WTC11 (cell line): ENCODE measurements at places on chromosomes 2 and 18. TPM values are rescaled to one million over a fixed set of nuclear protein-coding genes. Genes with fewer than 3 reads are reported as not detected.

- DNase-seq, result no peak
- peaks cover 13% of the 10 kb centered on the region for H3K36me3 ChIP-seq
- no peak overlapping the region for H3K27ac ChIP-seq
- no peaks in the 10 kb centered on the region; the same call in 1 of the 2 replicates for H3K27me3 ChIP-seq
These were observed 15.1 kb upstream of the DARS1 start for GRCh38 chr2:136000502-136000901.

DNA sequence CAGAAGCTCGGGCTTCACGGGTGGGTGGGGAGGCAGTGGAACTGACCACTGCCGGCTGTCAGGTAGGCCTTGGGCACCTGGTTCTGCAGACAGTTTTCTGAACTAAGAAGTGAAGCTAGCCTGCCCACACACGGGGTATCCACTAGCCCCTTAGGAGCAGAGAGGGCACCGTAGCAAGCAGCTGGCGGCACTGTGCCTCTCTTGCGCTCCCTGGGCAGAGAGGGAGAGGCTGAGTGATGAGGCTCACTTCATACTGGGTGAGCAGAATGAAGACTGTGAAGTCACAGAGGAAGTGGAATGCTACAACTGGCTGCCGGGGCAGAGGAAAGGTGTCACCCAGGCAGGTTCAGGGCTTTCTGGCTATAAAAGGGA lies 753 bp downstream of the ITPRIPL1 start:
- H3K27ac ChIP-seq, result no peak overlapping the region
- peaks cover 17% of the 10 kb centered on the region for H3K4me1 ChIP-seq
- DNase-seq, result no peak

- no peaks in the 10 kb centered on the region for H3K27me3 ChIP-seq
- DNase-seq, result no peak
- H3K27ac ChIP-seq, result no peak overlapping the region
- H3K4me1 ChIP-seq, result no peaks in the 10 kb centered on the region
- H3K4me3 ChIP-seq, result no peak overlapping the region
These were observed 1.7 kb downstream of the IL1RL1 start for GRCh38 chr2:102313025-102313424.

- DNase-seq, result no peak
- H3K27ac ChIP-seq, result no peak overlapping the region
- no peaks in the 10 kb centered on the region; the same call in 1 of the 2 replicates for H3K27me3 ChIP-seq
- H3K36me3 ChIP-seq, result no peaks in the 10 kb centered on the region
These were observed 81.9 kb upstream of the MYCN start for GRCh38 chr2:15858466-15858865.

GRCh38 chr2:176804392-176804791 lies 408.2 kb upstream of the HNRNPA3 start:
- H3K4me3 ChIP-seq, result no peak overlapping the region
- no peaks in the 10 kb centered on the region for H3K4me1 ChIP-seq
- H3K27ac ChIP-seq, result no peak overlapping the region
- no peaks in the 10 kb centered on the region for H3K36me3 ChIP-seq
- no peak for DNase-seq

- H3K27me3 ChIP-seq, result no peaks in the 10 kb centered on the region
- H3K27ac ChIP-seq, result no peak overlapping the region
- no peak for DNase-seq
- peaks cover 19% of the 10 kb centered on the region for H3K4me1 ChIP-seq
These were observed 515.3 kb upstream of the DCC start for GRCh38 chr18:51824746-51825145.

GRCh38 chr2:74292751-74293150 lies 50.5 kb downstream of the SLC4A5 start:
- no peaks in the 10 kb centered on the region for H3K4me1 ChIP-seq
- H3K27me3 ChIP-seq, result peaks cover 5% of the 10 kb centered on the region
- DNase-seq, result no peak
- H3K36me3 ChIP-seq, result no peaks in the 10 kb centered on the region

DNA sequence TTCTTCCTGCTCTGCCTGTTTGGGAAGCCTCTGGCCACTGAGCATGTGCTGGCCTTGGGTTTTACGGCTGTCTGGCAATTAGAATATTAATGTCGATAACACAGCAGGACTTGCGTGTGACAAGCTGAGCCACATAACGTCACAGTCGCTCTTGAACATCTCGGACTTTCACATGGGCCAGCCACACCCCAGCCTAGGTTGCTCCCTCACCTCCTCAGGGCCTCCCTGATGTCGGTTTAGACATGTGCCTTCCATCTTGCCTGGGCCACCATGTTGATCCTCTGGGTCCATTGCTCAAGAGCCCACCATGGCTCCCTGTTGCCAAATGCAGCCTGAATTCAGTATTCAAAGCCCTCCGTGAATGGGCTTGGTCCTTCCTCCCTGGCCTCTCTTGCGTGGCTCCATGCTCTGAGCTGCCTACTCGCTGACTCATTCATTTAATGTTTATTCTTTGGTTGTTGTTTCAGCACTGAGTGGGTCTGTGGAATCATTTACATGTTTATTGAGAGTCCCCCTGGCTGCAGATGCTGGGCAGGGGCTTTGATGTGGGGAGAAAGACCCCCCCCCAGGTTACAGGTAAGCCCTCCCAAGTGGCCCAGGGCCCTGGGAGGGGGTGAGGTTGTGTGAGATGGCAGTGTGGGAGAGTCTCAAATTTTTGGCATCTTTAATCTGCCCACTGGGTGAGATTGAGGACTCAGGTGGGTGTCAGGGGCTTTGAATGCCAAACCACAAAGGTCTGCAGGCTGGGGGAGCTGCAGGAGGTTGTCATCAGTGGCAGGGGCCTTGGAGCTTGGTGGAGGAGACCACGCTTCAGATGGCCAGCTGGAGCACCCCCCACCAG lies 62.0 kb downstream of the ODC1 start:
- H3K27me3 ChIP-seq, result no peaks in the 10 kb centered on the region
- H3K27ac ChIP-seq, result no peak overlapping the region
- no peaks in the 10 kb centered on the region for H3K36me3 ChIP-seq
- peaks cover 39% of the 10 kb centered on the region for H3K4me1 ChIP-seq
- DNase-seq, result no peak

GRCh38 chr2:39603436-39603835 lies 62.3 kb upstream of the TMEM178A start:
- H3K4me3 ChIP-seq, result no peak overlapping the region
- H3K27ac ChIP-seq, result no peak overlapping the region
- peaks cover 4% of the 10 kb centered on the region for H3K4me1 ChIP-seq
- no peaks in the 10 kb centered on the region for H3K36me3 ChIP-seq
- DNase-seq, result no peak

GRCh38 chr2:153871231-153872221 lies at the start of gene GALNT13:
TSS of gene GALNT13 (plus strand) at chr2:153871922.
- peak within 1 kb of the TSS; percentile 80; the same call in 1 of the 2 replicates for H3K27ac ChIP-seq
- peaks cover 26% of the 10 kb centered on the region for H3K4me1 ChIP-seq
- H3K4me3 ChIP-seq, result peak within 1 kb of the TSS; percentile 88
- no peaks in the 10 kb centered on the region for H3K36me3 ChIP-seq
- peak; percentile 90 for DNase-seq
- peaks cover 37% of the 10 kb centered on the region for H3K27me3 ChIP-seq

GRCh38 chr2:84319581-84319980 lies 139.5 kb downstream of the SUCLG1 start:
- H3K36me3 ChIP-seq, result no peaks in the 10 kb centered on the region
- H3K4me1 ChIP-seq, result peaks cover 21% of the 10 kb centered on the region
- DNase-seq, result no peak
- H3K27ac ChIP-seq, result no peak overlapping the region
- no peaks in the 10 kb centered on the region for H3K27me3 ChIP-seq
- H3K4me3 ChIP-seq, result no peak overlapping the region

DNA sequence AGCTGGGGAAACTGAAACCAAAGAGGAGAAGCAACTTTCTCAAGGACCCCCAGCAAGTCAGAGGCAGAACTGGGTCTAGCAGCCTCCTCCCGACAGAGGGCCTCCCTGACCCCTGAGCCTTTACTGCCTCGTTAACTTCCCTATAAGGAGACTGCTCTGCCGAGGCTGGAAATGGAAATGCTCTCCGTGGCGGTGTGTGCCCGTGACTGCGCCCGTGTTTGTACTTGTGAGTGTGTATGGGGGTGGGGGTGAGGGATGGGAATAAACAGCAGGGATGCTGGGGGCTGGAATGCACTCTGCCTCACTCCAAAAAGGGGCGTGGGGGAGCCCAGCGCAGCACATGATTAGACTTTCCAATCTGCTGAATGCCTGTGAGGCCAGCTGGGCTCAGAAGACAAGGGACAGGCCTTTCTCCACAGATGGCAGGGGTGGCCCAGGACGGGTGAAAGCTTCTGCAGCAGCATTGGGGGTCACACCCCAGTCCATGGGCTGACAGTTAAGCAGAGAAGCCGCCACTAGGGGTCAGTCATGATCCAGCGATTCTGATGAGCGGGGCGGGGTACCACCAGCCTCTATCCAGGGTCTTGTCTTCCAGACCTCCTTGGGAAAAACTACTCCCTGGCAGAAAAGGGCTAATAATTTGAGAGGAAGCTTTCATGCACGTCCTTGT lies 26.8 kb downstream of the MPHOSPH10 start:
- H3K27ac ChIP-seq, result no peak overlapping the region
- no peaks in the 10 kb centered on the region; the same call in 1 of the 2 replicates for H3K27me3 ChIP-seq
- H3K4me1 ChIP-seq, result peaks cover 14% of the 10 kb centered on the region
- H3K36me3 ChIP-seq, result no peaks in the 10 kb centered on the region

The RAB6D gene
- 0.09 to 0.22 TPM (median 0.14 TPM) in 3 replicates for total RNA-seq

The NR4A2 gene
- total RNA-seq, result 0.66 to 0.69 TPM (median 0.66 TPM) in 3 replicates

The FIGN gene
- total RNA-seq, result 19.4 to 23.8 TPM (median 23.1 TPM) in 3 replicates

The TLX2 gene
- 0.18 to 0.39 TPM (median 0.26 TPM) in 3 replicates for total RNA-seq

The DES gene
- 1.6 to 3.5 TPM (median 2.8 TPM) in 3 replicates for total RNA-seq

The TOGARAM2 gene
- total RNA-seq, result 0.62 to 1.0 TPM (median 1.0 TPM) in 3 replicates
